ENCODE measurements at places on chromosomes 2 and 18.

- no peak for DNase-seq
Measured at GRCh38 chr2:164920430-164920829, 34.9 kb downstream of the SLC38A11 start.

- DNase-seq, result no peak
Measured at GRCh38 chr2:48315896-48316194, 214.1 kb upstream of the STON1 start.

- DNase-seq, result no peak
Measured at GRCh38 chr2:157661776-157662175, 33.1 kb upstream of the ACVR1C start.

DNA sequence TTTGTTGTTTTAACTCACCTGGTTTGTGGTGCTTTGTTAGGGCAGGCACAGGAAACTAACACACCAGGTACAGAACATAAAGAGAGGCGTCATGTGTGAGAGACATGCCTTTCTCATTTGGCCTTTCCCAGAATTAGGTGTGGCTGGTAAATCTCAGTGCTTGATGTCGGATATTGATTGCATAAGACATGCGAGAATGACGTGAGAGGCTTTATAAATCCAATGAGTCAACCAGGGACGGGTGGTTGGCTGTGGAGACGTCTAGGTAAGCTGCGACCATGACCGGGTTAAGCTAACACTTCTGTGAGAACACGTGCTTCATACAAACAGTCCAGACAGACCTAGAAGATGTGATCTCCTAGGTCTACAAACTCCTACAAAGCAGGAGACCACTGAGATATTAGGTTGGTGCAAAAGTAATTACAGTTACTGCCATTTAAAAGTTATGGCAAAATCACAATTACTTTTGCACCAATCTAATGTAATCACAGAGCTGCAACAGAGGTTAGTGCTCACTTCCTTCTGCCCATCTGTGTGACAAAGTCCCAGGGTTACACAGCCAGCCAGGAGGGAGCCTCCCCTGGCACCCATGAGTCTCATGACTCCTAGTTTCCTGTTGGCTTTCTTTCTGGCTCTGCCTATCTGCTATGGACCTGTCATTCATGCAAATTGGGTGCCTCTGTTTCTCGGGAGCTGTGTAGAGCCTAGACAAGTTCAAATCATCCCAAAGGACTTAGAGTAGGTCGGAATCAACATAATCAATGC is 98.9 kb upstream of the ATP8B1 start:
- DNase-seq, result no peak

DNA sequence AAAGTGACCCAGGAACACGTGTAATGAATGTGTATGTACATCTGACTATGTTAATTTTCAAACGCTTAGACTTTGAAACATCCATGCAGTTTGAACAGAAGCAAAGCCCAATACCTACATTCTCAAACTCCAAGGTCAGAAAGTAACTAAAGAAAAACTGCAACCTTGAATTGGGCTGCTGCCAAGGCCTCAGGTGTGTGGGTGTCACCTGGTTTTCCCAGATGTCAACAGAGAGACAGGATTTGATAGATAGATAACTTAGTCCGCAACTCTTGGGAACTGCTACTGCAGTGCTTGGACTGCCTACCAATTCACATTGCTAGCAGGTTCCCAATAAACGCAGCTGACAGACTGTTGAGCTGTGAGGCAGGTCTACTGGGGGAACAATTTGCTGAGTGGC is 78.7 kb upstream of the PAPOLG start:
- DNase-seq, result no peak

DNA sequence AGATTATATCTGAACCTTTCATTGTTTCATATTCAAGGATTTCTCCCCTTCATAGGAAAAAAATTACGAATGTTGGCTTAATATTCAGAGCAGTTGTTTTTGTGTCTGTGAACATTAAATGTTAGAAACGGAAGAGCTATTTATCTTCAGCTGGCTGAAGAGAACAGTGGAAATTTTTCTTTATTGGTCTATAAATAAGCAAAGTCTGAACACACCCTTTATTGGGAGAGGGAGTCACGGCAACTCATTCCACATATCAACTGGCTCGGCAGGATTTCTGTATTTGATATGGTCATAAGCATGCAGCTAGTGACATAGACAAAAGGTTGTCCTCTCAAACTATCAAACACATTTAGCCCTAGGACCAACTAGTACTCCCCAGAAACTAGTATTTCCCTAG is 468.4 kb upstream of the HNRNPA3 start:
- DNase-seq, result no peak

DNA sequence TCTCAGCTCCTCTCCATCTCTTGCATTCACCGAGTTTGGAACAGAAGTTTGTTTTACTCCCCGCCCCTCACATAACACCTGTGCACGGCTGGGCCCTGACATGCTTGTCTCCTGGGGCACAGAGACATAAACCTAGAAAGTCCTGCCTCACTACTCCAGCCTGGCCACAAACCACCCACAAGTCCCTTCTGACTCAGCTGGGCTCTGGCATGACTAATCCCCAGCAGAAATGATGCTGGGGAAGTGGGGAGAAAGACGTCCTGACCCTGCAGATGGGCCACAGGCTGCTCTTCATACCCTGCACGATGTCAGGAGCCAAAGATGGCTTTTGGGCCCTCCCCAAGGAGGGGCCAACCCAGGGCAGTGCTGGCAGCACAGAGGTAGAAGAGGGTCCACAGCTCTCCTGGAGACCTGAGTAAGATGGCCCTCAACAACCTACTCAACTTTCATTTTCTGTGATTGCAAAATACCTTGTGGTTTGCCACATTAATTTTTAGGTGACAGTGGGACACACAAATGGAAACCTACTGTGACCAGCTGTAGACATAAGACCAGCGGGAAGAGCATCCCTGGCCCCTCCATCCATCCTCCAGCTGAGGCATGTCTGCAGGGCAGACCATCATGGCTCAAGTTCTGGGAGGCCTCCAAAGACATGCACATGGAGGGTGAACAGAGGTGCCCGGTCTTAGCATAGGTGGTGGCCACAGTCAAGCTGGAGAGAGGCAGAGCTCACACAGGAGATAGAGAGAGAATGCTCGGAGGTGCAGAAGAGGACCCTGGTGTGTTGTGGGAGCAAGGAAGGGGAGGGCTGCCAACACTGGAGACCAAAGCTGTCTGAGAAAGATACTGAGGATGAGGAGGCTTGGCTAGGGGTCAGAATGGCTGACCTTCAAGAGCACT is 40.0 kb downstream of the DNMT3A start:
- DNase-seq, result no peak

DNA sequence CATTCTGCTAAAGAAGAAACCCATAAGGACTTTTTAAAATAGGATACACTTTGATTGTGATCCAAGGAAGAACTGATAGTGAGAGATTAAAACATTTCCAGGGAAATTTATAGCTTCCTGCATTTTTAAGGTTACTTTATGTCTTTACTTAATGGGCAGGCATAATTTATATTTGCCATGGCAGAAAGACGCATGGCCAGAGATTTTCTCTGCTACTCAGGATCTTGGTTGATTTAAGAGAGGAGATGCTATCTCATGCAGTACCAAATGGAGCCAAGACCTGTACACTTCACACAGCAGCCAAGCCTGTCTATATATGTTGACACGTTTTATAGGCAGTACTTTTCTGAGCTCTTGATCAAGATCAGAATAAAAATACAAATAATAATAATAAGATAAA is 60.9 kb upstream of the NT5C1B start:
- DNase-seq, result no peak

GRCh38 chr2:59756150-59756549 is 797.3 kb downstream of the BCL11A start:
- DNase-seq, result no peak

DNA sequence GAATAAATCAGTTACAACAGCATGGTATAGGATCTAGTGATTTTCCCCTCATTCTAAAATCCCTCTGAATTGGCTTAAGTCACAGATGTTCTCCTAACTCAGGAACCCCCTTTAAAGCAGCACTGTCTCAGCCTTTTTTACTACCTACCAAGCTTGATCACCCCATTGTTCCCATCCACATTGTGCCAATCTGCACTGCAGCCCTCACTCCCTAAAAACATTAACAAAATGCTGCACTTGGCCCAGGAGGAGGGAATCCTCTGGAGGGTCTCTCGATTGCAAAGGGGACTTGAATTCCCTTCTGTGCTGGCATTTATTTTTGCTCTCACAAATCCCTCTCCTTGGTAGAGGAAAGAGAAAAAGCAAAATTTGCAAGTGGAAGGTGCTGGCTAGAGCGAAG is 223.0 kb downstream of the PID1 start:
- no peak for DNase-seq

- DNase-seq, result no peak
Measured at GRCh38 chr18:57846258-57846657, 43.1 kb upstream of the ATP8B1 start.

DNA sequence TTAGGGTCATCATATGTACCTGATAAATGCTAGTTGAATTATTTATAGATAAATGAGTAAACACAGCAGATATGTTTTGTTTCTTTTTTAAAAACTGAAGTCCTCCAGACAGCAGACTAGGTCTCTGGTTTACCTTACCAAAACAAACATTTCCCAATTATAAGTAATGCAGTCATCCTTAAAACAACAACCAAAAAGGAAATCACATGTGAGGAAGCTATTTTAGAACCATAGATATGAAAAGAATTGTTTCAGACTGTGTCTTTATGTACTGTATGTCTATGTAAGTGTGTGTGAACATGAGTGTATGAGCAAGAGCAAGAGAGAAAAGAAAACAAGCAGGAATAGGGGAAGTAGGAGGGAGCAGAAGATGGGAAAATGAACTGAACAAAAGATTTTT is 441.0 kb downstream of the CPS1 start:
- no peak for DNase-seq

GRCh38 chr2:137050949-137051348 is 285.6 kb downstream of the THSD7B start:
- no peak for DNase-seq

DNA sequence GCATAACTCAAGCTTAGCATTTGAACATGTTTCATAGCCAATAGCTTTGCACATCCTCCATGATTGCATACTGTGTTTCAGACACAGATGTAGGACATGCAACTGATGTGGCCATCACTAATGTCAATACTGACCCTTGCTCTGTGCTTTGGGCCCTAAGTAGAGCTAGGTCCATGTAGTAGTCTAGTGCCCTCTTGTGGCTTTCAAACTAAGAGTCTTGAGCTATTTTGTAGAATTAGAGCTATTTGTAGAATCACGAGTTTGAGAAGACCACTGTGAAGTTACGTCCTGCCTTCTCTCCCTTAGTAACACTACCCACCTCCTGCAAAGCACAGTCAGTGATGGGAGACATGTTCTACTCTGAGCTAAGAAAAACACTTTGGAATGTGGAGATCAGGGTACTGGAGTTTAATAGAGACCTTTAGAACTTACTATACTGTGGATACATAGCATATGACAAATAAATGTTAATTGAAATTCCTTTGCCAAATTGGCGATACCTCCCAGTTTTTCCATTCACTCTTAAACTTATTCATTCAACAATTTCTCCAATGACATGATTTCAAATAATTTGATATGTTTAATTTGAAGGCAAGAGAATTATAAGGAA is 306.5 kb upstream of the TNP1 start:
- DNase-seq, result no peak

DNA sequence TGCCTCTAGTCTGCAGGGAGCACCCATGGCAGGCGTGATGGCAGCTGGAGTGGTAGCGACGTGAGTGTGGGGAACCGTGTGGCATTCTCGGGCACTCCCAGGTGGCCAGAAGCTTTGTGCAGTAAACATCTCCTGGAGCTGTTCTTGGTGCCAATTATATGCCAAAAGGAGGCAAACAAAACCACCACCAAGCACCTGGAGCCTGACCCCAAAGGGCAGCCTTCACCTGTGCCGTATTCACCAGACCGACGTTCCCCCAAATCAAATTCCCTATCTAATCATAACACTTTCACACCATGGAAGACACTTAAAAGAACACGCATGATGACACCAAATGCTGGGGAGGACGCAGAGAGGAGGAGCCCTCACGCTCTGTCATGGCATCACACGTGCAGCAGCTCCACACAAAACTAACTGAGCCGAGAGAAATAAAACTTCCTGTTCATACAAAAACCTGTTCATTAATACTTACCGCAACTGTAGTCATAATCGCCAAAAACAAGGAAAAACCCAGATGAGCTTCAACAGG is 123.6 kb downstream of the EIPR1 start:
- DNase-seq, result no peak

GRCh38 chr2:22902180-22902550 is 482.8 kb upstream of the KLHL29 start:
- no peak for DNase-seq

DNA sequence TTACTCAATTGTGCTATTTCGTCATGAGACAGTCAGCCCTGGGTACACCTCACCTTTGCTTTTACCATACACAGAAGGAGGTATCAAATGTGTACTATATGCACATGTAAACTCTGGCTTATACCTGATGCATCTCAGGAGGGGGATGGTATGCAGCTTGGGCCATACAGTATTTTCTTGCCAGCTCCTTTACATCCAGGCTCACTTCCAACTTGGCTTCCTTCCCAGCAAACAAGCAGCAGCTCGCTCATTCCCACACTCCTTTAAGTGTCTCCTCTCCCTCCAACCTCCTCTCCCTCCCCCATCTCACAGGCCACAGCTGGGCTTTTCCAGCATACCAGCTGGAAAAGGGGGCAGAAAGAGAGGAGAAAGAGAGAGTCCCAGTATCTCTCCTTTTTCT is 9.6 kb downstream of the MARCHF4 start:
- no peak for DNase-seq

DNA sequence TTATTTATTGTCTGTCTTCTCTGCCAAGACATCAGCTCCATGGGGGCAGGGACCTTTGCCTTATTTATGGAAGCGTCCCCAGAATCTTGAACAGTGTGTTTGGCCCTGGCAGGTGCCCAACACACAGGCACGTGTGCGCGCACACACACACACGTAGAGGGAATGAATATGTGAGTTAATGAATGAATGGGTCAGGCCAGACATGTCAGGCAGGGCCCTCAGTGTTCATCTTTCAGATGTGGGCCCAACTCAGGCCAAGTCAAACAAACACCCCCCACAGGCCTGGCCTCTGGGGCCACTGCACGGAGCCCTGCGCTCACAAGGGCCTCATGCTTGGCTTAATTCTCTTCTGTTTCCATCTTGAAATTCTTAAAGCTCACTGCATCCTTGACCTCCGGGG is 54.1 kb downstream of the DYSF start:
- no peak for DNase-seq

- no peak for DNase-seq
Measured at GRCh38 chr2:224722250-224722649, 6.1 kb upstream of the CCDC195 start.

DNA sequence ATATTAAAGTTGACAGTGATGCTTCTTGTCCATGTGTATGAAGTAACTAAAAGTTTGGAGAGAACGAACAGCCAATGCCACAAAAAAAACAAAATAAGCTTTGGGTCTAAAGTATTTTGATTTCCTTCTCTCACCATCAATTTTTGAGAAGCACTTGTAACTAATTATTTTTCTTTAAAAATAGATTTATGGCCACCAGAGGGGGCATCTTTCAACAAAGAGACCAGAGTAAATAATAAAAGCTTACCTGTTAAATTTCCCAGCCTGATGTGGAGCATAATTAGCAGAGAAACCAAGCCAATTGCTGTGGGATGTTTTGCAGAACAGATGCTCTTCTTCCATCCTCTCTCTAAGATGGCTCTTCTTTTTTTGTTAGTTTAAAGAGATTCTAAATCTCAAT is 29.0 kb downstream of the LINC00305 start:
- no peak for DNase-seq
